Caki2 (cell line): ENCODE measurements at places on chromosomes 4 and X.

- DNase-seq: no peak
These were observed 101.9 kb downstream of the FBXW7 start for GRCh38 chr4:152434011-152434410.

- DNase-seq: peak; percentile 21
These were observed 20.5 kb downstream of the SLC25A5 start for GRCh38 chrX:119488749-119489148.

DNA sequence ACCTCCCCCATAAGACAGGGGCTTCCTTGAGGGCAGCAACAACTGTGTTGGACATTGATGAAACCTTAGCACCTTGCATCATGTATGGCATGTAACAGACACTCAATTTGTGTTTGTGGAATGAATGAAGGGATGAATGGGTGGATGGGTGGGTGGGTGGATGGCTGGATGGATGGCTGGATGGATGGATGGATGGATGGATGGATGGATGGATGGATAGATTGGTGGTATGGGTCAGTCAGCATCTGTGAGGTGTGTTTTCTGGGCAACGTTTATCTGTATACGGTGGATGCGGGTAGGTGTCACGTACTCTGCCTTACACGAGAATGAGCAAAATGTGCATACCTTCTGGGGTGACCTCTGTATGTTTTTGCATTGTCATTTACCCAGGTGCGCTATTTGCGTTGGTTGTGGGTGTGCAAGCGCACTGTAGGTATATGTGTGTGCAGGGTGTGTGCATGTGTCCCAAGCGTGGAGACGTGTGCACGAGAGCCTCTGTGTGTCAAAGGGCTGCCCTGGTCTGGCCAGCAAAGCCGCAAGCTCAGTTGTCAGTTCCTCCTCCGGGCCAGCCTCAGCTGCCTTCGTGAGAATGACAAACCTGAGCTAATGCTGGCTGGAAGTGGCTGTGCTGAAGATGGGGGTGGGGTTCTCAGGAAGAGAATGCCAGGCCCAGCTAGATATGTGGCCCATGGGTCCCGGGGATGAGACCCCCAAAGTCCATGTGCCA lies 26.5 kb downstream of the ELF4 start:
- DNase-seq: no peak

DNA sequence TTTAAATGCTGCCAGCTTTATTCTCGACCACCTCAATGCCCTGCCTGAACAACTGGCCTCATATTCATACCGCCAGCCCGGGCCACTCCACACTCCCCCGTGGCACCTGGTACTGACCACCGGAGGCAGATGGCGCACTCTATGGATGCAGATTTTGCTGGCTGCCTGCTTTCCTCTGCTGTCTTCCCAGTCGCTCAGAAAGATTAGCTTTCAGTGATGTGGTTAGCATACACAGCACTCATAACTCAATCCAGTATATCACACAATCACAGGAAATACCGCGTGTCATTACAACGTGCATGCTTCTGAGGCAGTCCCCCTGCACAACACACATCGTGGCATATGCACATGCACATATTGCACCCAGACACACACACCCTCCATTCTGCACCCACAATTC lies 147.2 kb upstream of the BCOR start:
- no peak for DNase-seq

DNA sequence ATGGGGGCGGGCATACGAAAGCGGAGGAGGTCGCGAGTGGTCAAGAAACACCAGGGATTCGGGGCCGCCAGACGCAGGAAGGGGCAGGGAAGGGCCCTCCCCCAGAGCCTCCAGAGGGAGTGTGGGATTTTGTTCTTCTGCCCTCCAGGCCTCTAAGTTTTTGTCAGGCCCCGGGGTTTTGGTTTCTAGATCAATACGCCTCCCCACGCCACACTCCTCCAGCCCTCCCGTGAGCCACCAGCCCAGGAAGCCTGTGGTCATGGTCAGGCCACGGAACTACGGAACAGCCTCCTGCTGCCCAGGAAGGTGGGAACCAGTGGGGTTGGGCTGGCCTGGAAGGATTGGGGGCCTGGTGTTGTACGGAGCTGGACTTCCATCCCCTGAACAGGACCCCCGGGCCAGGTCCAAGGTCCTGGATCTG lies 38.4 kb downstream of the CPLX1 start:
- no peak for DNase-seq

GRCh38 chrX:121236040-121236439 lies 188.6 kb downstream of the GLUD2 start:
- DNase-seq: no peak

GRCh38 chr4:84258905-84259830 lies 239.9 kb downstream of the NKX6-1 start:
- DNase-seq: peak; percentile 15

- no peak for DNase-seq
These were observed 16.1 kb upstream of the PPP2R3B start for GRCh38 chrX:402857-403256.

GRCh38 chrX:10089378-10089795 lies 67.4 kb upstream of the CLCN4 start:
- DNase-seq: peak; percentile 8

GRCh38 chr4:105708181-105709080 lies at the start of the genes GSTCD and INTS12:
Gene GSTCD, plus strand, starts transcription at chr4:105708784. Its CDS starts 8,830 bp downstream, at chr4:105717614.
Gene INTS12, minus strand, starts transcription at chr4:105708689. Its CDS starts 8,684 bp downstream, at chr4:105700005.
- peak; percentile 86 for DNase-seq

GRCh38 chr4:188287169-188287894 lies 148.1 kb downstream of the TRIML1 start:
- DNase-seq: no peak

DNA sequence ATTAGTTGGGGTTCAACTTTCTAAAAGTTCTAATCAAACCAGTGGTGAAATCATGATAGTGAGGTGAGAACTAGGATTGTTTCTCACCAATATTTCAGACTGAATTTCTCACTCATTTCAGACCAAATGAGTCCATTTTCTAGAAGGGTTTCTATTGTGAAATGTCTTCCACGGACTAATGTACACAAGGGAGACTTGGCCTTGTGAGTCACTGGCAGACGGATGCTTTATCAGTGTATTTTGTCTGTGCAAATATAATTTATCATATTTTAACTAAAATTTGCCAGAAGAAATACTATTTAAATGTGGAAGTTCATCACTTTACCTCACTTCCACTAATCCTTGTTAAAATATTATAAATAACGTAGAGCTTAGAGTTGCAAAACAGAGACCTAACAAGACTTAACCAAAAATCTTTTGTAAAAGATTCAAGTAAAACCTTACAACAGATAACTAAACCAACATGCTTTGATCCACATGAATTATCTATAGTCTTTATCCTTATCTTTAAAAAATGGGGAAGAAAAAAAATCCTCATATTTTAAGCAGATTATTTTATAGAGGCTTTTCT lies 506.0 kb upstream of the FAM241A start:
- DNase-seq: no peak

GRCh38 chrX:107421337-107421861 lies 28.1 kb upstream of the FRMPD3 start:
- DNase-seq: no peak

GRCh38 chrX:123450222-123450621 lies 266.1 kb downstream of the GRIA3 start:
- DNase-seq: peak; percentile 7

GRCh38 chrX:4588893-4589292 lies 875.4 kb upstream of the PRKX start:
- DNase-seq: no peak

DNA sequence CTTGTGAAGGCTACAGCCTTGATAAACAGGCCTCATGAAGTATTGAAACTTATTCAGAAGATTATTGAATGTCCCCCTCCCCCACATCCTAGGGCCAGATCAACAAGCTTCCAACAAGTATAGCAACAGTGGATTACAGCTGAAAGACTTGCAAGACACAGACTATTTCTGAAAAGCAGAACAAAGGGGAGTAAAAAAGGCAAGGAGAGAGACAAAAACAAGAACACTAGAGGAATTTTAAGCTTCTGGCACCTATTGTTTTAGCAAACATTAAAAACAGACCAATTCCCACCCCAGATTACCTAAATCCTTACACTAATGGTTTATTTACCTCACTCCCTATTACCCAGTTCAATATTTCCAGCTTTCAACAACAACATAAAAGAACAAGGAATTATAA lies 446.3 kb upstream of the FSTL5 start:
- no peak for DNase-seq

- DNase-seq: no peak
These were observed 1390.5 kb upstream of the TENM3 start for GRCh38 chr4:180852738-180853137.

- DNase-seq: no peak
These were observed 58.2 kb downstream of the CXXC4 start for GRCh38 chr4:104436542-104436941.

GRCh38 chrX:43747476-43747875 lies 91.4 kb downstream of the MAOA start:
- no peak for DNase-seq

- DNase-seq: peak; percentile 5
These were observed 254.4 kb downstream of the NPFFR2 start for GRCh38 chr4:72286185-72286584.

DNA sequence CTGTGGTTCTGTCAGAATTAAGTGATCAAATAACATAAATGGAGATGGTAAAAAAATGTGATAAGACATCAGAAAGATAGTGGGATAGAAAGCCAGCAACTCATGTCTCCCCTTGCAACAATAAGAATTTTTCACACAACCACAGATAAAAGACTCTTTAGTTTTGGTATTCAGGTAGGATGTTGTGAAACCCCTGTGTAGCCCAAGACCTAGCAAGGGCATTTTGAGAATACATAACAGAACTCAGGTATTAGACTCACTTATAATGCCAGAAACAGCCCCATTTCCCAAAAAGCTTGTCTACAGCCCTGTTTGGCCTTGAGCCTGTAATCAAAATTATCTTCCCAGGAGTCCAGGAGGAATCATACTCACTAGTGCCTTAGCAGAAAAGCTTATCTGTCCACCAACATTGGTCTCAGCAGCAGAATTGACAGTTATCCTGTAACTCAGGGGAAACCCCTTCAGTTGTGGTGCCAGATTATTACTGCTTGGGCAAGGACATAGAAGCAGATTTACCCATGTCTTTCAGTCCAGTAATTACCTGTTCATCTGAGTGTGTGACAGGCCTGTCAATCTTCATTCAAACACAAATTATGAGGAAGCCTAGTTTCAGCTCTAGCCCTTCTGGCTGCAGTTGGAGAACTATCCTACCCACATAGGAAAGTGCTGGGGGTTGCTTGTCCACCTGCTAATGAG lies 41.0 kb upstream of the UGT2B17 start:
- no peak for DNase-seq

DNA sequence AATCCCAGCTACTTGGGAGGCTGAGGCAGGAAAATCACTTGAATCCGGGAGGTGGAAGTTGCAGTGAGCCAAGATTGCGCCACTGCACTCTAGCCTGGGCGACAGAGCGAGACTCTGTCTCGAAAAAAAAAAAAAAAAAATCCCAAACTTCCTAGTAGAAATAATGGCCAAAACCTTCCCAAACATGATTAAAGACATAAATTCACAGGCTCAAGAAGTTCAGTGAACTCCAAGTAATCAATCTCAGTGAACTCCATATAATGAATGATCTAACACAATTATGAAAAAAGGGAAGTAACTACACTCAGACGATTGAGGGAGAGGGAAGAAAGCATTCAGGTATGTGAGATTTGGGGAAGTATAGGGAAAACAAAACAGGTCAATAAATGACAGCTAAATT lies 6.5 kb downstream of the FUNDC1 start:
- DNase-seq: no peak

GRCh38 chr4:28241021-28241420 lies 1380.4 kb downstream of the STIM2 start:
- DNase-seq: no peak

- peak; percentile 21 for DNase-seq
These were observed 806 bp upstream of the CD99L2 start for GRCh38 chrX:150899191-150899757.

GRCh38 chr4:19319607-19320006 lies 932.1 kb upstream of the SLIT2 start:
- DNase-seq: no peak

DNA sequence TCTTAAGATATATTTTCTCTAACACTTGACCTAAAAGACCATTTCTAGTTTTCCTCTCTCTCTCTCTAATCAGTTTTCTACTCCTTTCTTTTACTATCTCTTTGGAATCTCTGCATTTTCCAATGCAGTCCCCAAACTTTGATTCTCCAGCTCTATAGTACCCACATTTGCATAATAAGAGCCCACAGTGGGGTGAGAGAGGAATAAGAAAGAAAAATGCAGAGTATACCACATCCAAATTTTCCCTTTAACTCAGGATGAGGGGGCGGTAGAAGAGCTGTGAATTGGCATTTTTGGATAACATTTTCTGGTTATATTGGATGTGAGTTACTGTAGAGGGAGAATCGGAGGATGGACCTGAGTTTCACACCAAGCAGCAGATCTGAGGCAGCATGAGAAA lies 74.4 kb upstream of the SOD3 start:
- no peak for DNase-seq

DNA sequence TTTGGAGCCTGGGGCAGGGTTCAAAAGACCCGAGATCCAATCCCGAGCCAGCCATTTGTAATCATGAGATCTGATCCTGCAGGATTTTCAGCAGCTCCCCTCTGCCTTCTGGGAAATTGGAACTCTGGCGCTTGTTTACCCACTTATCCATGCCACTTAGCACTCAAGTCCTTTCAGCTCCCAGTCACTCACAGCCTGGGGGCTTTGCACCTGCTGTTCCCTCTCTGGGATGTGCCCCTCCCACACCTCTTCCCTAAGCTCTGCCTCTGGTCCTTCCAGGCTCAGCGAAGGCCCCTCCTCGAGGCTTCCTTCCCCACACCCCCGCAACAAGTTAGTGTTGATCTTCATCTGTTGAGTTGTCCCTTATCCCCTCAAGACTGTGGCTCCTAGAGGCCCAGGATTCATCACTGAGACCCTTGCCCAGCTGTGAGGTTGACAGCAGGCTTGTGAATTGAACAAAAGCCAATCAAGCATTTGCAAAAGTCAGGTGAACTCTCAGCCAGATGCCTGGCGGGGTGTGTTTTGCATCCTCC lies 99.1 kb upstream of the AFAP1 start:
- DNase-seq: no peak

DNA sequence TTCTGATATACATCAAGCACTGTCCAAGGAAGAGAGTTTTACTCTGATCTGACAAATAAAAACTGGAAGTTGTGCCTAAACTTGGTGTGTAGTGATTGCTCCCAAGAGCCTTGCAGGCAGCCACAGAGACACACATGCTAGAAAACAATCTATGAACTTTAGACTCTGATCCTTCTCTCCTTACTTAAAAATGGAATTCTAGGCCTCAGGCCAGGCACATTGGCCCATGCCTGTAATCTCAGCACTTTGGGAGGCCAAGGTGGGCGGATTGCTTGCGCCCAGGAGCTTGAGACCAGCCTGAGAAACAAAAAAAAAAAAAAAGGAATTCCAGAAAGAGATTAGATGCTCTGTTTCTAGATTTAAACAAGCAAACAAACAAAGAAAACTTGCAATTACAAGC lies 45.6 kb upstream of the S100G start:
- no peak for DNase-seq

GRCh38 chr4:107866726-107867125 lies 42.0 kb downstream of the SGMS2 start:
- DNase-seq: no peak

GRCh38 chr4:17236686-17237085 lies 275.2 kb downstream of the QDPR start:
- no peak for DNase-seq

- DNase-seq: no peak
These were observed 24.4 kb upstream of the MAP7D3 start for GRCh38 chrX:136275553-136275952.

- DNase-seq: peak; percentile 5
These were observed 664 bp downstream of the PRSS12 start for GRCh38 chr4:118351851-118352827.
